ENCODE measurements at places on chromosomes 1 and 21.

- no peak for DNase-seq
Measured at GRCh38 chr1:36859926-36860325, 174.4 kb downstream of the GRIK3 start.

DNA sequence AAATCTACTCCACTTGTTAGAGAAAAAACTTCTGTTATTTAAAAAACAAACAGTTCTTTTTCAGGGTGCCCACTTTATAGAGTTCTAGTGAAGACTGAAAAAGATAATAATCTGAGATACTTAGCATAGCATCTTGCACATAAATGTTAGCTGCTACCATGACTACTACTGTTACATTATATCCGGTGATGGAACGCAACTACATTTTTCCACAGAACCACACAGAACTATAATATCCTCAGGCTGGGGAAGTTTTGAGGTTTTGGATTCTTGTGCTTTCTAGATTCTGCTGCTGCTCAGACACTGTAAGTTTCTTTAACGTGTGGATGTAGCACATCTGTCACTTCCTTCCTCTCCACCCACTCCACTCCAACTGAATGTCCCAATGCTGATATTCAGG is 110.3 kb downstream of the PTPN14 start:
- no peak for DNase-seq

DNA sequence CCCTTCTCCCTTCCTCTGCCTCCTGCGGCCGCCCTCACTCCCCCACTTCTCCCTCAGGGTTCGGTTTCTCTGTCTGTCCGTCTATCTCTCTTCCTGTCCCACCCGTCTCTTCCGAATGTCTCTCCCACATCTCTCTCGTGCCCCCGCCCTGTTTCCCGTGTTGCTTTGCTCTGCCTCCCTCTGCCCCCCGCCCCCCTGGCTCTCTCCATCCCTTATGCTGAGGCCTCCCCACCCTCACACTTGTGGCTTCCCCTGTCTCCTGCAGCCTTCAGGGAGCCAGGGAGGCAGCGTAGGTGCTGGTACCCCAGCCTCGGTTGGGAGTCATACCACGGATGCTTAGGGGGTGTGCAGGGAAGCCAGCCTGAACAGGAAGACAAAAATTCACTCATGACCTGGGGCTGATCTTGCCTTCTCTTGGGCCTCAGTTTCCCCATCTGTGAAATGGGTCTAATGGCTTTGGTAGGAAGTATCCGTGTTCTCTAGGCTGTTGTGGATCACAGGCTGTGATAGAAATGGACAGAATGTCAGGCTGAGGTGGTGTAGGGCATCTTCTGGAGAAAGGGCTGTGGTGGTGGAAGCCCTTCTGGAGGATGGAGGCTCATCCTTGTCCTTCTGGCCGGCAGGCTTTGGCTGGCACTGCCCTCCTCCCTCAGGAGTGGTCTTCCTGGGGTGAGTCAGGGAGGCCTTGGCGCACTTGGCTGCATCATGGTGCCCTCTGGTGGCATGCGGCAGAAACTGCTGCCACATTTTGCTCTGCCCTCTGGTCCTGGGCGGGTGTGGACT is 55.5 kb downstream of the FOXO6 start:
- DNase-seq = peak; percentile 41

DNA sequence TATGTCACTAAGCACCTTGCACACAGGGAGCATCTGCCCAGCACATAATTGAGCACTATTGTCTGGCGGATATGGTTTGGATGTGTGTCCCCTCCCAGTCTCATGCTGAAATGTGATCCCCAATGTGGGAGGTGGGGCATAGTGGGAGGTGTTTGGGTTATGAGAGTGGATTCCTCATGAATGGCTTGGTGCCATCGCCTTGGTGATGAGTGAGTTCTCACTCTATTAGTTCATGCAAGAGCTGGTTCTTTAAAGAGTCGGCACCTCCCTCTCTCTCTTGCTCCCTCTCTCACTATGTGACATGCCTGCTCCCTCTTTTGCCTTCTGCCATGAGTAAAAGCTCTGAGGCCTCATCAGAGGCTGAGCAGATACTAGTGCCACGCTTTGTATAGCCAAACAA is 9.5 kb downstream of the CTSK start:
- DNase-seq = no peak

DNA sequence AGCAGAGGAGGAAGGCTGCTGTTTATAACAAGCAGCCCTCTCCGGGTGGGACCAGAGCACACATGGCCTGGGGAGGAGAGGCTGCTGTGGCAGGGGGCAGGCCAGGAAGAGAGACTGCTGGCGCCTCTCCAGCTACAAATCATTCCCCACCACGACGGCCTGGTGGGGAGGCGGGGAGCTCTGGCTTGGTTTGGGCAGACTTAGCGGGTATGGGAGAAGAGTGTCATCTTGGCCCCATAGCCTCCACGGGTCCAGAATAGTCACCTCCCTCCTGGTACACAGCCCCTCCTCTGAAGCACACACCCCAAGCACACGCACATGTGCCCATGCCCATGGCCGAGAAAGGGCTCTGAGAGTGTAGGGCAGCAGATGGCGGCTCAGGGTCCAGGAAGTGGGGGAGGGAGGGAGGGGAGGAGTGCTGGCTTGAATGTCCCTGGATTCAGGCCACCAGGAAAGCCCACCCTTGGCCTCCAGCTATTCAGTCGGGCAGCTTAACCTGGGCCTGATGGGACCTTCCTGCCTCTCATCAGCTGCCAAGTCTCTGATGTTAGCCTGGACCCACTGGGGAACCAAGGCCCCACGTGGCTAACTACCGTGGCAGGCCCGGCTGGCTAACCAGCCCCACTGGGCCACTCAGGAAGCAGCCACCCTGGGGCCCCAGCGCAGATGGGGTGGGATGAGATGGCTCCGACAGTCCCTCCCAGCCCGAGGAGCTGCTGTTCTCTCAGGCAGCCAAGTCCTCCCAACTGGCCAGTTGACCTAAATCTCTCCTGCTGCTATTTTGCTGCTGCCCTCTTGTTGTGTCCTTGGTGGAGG is 10.9 kb downstream of the LRP8 start:
- DNase-seq = no peak

DNA sequence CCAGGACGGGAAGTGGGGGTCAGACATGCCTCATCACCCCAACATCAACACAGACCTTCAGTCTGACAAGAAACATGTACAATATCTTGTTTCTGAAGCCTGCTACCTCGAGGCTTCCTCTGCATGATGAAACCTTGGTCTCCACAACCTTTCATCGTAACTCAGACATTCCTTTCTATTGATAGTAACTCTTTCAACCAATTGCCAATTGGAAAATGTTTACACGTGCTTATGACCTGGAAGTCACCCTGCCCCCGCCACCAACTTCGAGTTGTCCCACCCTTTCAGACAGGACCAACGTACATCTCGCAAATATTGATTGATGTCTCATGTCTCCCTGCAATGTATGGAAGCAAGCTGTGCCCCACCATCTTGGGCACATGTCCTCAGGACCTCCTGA is 159.5 kb downstream of the ETS2 start:
- DNase-seq = no peak

DNA sequence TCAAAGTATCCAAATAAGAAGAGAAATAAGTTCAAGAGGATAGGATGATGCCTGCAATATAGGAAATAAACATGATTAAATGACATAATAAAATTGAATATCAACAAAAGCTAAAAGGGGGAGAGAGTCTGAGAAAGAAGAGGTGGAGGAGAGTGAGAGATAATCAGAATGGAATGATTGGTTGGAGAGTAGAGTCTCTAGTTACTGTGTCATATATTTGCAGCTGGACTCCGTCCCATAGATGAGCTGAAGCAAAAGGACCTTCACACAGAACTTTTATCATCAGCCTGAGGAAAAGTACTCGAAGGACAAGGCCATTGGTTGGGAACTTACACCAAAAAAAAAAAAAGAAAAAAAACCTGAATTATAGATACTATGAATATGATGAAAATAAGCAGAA is 22.8 kb upstream of the S100A2 start:
- no peak for DNase-seq

DNA sequence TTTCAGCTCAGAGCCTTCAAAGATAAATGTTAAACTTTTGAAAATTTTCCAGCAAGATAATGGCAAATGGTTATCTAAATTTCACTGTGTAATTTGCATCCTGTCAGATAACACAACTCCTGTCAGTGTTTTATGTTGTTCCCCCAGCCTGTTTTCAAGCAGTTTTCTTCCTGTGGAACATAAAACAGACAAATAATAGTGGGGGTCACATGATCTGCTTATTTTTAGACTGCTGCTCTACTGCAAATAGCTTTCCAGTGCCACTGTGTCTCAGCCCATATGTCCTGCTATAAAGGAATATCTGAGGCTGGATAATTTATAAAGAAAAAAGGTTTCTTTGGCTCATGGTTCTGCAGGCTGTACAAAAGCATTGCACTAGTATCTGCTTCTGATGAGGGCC is 32.2 kb downstream of the FMO3 start:
- DNase-seq = no peak

- DNase-seq = no peak
Measured at GRCh38 chr1:90544356-90544755, 172.7 kb downstream of the BARHL2 start.

DNA sequence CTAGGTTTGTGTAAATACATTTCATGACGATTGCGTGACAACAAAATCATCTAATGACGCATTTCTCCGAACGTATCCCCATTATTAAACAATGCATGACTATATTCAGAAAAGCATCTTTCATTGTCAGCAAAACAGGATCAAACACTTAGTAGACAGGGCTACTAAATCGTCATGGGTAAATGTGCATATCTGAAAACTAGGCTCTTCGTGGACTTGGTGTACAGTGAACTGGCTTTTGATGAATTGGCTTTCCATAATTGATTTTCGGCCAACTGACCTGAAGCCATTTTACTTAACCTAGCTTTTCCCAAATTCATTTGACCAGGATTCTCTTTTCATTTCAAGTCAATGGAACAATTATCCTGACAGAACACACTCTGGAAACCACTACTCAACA is 665.0 kb downstream of the SMYD3 start:
- no peak for DNase-seq

DNA sequence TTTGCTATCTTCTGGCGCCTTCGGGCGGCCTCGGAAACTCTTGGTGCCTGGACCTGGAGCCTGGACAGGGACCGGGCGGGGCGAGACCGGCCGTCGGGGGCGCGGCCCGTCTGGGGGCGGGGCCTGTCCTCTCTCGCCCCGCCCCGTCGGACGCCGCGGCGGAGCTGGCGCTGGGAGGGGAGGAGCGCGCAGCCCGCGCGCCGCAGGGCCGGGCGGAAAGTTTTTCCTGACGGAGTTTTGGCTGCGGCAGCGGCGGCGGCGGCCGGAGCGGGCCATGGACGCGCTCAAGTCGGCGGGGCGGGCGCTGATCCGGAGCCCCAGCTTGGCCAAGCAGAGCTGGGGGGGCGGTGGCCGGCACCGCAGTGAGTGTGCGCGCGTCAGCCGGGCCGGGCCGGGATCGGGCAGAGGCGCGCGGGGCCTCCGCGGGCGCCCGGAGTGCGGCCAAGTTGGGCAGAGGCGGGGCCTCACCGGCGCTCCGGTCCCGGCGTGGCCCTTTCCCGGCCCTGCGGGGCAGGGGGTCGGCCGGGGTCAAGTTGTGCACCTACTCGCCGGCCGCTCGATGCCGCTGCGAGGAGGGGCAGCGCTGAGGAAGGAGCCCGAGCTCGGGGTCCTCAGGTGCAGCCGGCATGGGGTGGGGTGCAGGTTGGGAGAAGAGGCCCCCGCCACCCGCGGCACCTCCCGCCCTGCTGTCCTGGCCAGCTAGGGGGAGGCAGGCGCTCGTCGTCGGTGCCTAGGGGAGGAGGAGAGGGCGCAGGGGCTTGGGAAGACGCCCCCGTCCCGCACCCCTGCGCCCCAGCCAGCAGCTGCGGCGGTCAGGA is at the start of gene LDLRAP1:
Gene LDLRAP1, plus strand, starts transcription at position 182 of the 818 bp plus-strand sequence. Its CDS starts 93 bp downstream, at position 275.
- peak; percentile 43 for DNase-seq

DNA sequence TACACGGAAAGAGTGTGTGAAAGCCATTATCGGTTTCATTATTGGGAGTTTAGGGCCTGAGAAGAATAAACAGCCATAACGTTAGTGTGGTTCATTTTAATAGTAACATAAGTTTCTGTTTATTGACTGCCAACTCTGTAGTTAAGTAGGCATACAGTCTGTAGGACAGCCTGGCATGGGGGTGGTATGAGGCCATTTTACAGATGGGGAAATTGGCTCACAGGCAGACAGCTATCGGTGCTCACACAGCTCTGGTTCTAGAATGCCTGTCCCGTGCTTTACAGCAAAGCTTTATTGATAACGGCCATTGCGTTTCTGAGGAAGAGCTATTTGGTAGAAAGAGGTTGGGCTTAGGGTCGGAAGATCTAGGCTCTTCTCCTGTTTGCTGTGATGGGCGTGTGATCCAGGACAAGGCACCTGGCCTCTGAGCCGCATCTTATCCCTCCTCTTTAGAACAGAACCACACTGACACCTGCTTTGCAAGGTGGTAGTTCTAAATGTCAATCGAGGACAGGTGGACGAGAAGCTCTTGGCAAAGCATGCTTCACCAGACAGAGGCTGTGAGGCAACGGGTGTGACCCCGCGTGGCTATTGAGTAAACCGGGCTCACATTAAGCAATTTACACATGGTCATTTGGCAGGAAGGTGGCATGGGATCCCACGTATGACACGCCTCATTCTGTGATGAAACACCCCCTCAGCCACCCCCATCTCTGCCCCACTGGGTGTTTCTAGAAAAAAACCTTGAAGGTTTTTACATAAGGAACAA is 14.9 kb downstream of the ETS2 start:
- no peak for DNase-seq

GRCh38 chr21:39029900-39030884 is 153.1 kb downstream of the PSMG1 start:
- no peak for DNase-seq

DNA sequence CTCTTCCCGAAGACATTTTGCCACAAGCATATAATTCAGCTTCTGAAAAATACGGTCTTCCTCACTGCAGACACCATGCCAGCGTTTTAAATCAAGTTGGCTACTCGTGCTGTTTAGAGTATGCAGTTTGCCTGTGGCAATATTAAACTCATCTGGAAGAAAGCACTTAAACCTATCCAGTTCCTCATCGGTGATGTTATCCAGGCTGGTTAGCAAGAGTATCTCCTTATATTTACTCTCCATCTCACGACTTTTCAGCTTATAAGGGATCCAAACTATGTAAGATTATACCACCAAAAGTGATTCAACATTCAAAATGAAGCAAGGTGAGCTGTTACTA is 9.7 kb upstream of the IFI16 start:
- DNase-seq = no peak

DNA sequence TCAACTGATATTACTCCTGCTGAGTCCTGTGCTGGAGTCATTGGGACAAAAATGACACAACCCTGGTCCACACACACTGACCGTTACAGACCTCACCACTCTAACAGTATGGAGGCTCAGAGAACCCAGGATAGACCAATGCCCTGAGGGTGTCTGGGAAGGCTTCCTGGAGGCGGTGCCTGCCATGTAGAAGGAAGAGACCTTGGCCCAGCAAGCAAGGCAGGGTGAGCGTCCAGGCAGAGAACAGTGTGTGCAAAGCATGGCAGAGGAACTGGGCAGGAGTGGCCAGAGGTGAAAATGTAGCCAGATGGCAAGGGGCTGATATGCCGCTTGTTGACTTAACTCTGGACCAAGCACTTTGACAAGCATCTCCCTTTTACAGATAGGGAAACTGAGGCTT is 85.5 kb downstream of the VWA5B1 start:
- no peak for DNase-seq

GRCh38 chr1:30083800-30084464 is 639.5 kb downstream of the MATN1 start:
- DNase-seq = no peak
